ENCODE measurements at places on chromosomes 6 and 20.

GRCh38 chr20:20628314-20628713 is 84.1 kb downstream of the RALGAPA2 start:
- no peak for DNase-seq

- no peak for DNase-seq
Measured at GRCh38 chr6:132607544-132608233, 16.4 kb downstream of the TAAR2 start.

GRCh38 chr6:391559-392440 is at the start of gene IRF4:
Gene IRF4 (plus strand): TSS chr6:391752. CDS start chr6:393153, 1,401 bp downstream.
- DNase-seq, result peak; percentile 56

GRCh38 chr6:114267897-114268296 is 74.9 kb downstream of the HS3ST5 start:
- no peak for DNase-seq

DNA sequence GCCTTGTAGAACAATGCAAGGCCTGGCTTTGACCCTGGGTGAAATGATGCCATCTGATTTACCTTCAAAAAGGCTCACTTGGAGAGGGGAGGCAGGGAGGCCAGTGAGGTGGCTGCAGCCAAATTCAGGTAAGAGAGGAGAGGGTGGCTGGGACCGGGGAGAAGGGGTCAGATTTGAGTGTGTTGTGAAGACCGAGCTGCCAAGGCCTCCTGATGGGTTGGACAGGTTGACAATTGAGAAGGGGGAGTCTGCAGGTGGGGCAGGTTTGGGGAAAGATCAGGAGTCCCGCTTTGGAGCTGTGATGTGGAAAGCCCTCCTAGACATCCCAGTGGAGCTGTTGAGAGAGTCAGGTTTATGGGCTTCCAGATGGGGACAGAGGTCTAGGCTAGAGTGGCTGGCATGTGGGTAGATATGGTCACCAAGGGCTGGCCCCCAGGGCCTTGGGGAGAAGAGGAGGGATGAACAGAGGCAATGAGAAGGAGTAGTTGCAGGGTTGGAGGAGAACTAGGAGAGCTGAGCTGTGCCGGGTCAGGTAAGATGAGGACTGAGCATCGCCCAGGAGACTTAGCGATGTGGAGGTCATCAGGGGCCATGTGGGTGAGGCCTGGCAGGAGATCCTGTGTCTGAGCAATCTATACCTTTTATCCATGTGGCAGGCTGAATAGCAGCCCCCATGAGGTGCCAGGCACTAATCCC is 70.5 kb upstream of the TOX2 start:
- no peak for DNase-seq

- peak; percentile 61 for DNase-seq
Measured at GRCh38 chr6:75210885-75211739, 5.3 kb upstream of the COL12A1 start.

- no peak for DNase-seq
Measured at GRCh38 chr6:42454428-42454791, 2.7 kb upstream of the TRERF1 start.

DNA sequence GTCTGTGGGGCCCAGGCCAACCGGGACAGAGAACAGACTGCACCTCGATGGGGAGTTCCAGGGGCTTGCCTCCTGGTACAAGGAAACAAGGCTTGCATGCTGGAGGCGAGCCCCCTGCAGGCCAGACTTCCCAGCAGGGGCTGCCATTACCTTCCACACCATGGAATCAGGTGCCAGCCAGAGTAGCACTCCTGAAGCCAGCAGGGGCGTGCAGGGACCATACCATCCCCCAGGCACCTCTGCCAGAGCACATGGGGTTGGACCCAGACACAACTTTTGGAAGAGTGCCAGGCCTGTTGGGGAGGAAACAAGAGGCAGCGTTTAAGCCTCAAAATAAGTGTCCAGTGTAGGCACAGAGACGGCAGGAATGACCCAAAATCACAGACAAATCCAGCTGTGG is 6.5 kb downstream of the DDO start:
- no peak for DNase-seq

DNA sequence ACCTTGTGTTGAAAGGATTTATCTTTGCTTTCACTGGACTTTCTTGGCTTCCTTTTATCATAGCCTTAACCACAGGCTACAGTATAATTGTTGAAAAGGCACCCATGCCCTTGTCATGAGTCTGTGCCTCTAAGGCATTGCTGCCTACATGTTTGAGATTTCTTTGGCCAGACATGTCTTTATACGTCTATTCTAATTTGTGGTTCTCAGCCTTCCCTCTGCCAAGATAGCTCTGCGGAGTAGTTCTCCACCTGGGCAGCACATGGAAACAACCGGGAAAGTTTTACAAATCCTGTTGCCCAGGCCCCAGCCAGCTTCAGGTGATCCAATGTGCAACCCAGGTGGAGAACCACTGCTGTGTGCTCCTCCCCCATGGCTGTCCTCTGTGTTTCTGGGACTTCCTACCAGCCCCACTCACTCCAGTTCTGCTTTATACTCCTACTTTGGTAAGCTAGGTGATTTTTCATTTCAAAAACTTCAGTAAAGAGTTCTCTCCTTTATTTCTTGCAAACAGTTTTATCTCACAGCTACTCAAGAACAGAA is 159.6 kb upstream of the MYLIP start:
- DNase-seq, result no peak

- no peak for DNase-seq
Measured at GRCh38 chr6:148179786-148180185, 162.9 kb upstream of the SASH1 start.

- no peak for DNase-seq
Measured at GRCh38 chr6:88374553-88374952, 208.4 kb upstream of the CNR1 start.

DNA sequence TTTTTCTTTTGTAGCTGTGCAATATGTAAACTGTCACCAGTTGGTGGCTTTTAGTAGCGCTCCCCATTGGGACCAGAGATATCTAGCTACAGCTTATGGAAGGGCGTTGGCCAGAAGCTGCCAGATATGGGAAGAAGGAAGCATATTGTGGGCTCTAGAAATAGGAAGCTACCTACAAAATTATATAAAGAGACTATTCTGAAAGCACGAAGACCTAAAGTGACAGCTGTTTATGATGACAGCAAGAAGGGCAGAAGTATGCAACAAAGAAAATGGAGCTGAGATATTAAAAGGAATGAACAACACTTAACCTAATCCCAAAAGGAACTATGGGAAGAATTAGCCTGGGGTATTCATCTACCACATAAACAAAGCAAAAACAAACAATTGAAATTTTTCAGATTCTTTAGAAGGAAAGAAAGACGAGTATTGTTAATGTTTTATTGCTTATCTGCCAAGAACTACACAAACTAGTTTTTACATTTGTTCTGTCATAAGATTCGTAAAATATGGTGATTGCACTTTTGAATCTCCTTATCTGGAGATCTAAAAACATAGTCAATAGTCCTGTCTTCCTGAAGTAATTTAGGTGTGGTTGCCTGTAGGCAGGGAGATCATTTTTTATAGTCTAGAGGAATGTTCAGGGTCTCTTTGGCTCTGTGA is 81.6 kb downstream of the NCOA7 start:
- no peak for DNase-seq

GRCh38 chr6:22737331-22737730 is 168.0 kb downstream of the HDGFL1 start:
- DNase-seq, result no peak

- peak; percentile 68 for DNase-seq
Measured at GRCh38 chr6:11460001-11460668, 77.4 kb upstream of the TMEM170B start.

- DNase-seq, result peak; percentile 29
Measured at GRCh38 chr6:90347411-90347851, 50.8 kb upstream of the BACH2 start.

GRCh38 chr6:104521176-104521575 is 338.5 kb downstream of the HACE1 start:
- DNase-seq, result no peak

GRCh38 chr20:34715384-34715783 is 11.2 kb downstream of the TP53INP2 start:
- DNase-seq, result no peak

DNA sequence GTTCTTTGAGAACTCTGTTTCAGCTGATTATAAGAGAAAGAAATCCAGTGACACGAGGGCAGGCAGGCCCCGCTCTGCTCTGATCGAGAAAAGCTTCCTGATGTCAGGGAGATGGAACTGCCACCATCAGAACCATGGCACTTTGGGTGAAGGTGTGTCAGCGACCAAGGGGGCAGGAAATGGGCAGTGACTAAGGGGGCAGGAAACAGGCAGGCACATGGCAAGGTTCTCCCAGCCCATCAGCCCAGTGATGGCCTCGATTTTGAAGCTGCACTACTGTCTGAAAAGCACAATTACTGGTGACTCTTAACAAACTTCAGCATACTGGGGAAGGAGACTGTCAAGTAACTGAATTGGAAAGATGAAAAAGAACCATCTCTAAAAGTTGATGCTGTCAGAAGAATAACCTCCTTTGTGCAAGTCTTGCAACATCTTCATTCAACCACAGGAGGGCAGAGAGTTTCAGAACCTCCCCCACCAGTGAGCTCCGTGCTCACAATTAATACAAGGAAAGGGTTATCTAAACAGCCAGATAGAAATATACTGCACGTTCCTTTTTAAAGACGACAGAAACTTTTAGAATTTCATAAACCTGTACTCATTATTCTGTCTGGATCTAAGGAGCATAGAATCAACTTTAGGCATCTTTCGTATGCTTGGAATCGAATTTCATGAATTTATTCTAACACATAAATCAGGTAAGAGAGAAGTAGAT is 39.1 kb downstream of the TMX4 start:
- no peak for DNase-seq

DNA sequence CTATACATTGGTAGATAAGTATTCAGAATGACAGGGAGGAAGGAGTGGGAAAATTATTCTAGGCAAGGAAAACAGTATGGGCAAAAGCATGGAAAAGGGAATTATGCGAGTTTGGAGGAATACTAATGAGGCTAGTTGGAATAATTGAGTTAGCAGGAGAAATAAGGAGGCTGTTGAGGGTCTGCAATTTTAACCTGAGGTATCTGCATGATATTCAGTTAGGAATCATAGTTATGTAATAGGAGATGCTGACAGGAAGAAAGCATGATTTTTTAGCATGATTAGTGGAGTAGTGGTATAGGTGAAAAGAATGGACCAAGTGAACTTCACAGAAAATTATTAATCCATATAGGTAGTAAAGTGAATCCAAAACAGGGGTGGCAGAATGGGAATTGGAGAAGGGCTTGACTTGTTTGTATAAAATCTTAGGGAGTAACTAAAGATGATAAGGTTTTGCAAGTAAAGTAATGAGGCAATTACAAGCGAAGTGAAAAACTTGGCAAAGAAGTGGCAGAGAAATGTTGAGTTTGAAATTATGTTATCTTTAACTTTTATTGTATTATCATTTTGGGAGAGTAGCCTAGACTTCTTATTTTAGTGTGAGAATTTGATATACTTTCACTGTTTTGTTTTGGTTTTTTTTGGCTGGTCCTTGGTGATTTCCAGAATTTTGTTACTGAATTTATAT is 5.7 kb downstream of the STXBP5 start:
- DNase-seq, result no peak

- DNase-seq, result no peak
Measured at GRCh38 chr20:47761482-47762047, 23.7 kb downstream of the SULF2 start.

DNA sequence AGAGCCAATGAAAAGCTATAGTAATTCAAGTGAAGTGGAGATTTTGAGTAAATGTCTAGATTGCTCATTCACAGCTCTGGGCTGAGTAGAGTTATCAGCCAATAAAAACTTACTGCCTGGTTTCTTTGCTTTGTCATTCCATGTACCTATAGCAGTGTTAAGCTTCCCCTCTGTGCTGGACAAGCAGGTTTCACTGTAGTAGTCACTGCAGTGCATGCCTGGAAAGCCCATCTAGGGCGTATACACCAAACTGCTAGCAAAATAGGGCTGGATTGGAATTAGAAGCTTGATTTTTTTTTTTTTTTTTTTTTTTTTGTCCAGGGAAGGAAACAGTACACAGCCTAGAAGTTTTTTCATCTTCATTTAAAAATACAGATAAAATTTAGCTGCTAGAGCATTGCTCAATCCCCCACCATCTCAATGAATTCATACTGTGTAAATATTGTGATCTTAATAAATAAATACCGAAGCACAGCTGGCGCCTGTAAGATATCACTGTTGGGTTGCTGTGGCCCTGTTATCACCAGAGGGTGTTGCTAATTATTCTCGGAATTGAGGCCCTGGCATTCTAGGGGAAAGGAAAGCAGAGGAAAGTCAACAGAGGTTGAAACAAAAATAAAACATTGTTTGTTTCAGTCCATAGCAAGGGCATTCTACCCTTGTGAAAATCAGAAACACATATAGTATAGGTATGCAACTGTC is 968.5 kb upstream of the GJE1 start:
- DNase-seq, result no peak

- DNase-seq, result peak; percentile 77
Measured at GRCh38 chr6:104639668-104640067, 220.1 kb downstream of the HACE1 start.

- no peak for DNase-seq
Measured at GRCh38 chr20:42041000-42041565, 422.9 kb upstream of the CHD6 start.

- no peak for DNase-seq
Measured at GRCh38 chr20:47066484-47067270, 172.0 kb downstream of the EYA2 start.

GRCh38 chr6:156890627-156891314 is 113.6 kb downstream of the ARID1B start:
- DNase-seq, result no peak

- DNase-seq, result no peak
Measured at GRCh38 chr6:144315226-144315980, 30.3 kb downstream of the UTRN start.

DNA sequence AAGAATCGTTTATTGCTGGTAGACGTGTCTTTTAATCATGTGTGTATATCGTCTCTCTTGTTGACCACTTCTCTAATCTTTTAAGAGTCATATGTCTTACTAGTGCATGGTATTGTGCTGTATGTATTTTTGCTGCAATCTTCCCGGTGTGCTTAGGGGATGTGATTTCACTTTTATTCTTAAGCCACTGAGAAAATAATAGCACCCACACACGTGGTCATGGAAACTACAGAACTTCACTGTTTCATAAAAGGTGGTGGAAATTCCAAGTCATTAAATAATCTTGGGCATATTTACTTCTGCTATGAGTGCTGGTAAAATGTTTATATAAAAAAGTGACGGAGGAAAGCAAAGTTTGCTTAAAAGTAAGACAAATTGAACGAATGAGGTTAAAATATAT is 3.0 kb upstream of the CDYL start:
- DNase-seq, result no peak

GRCh38 chr20:25374842-25375241 is 15.8 kb downstream of the ABHD12 start:
- DNase-seq, result no peak

GRCh38 chr20:15774926-15775325 is 798.3 kb downstream of the KIF16B start:
- no peak for DNase-seq

- DNase-seq, result no peak
Measured at GRCh38 chr20:54189630-54190029, 15.8 kb upstream of the CYP24A1 start.

GRCh38 chr6:105803442-105803841 is 282.7 kb upstream of the PRDM1 start:
- no peak for DNase-seq

DNA sequence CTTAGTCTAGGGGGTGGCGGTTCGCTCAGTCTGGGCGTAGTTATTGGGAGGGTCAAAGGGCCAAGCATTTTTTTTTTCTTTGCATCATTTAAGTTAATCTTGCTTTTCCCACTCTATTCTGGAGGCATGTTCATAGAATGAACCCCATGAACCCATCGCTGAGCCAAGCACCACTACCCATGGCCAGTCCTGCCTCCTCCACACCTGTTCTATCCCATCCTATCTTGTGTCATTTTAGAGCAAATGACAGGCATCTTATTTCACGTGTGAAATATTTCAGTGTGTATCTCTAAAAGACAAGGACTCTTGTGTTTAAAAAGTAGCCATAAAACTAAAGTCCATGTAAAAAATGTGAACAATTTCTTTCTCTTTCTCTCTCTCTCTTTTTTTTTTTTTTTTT is 13.9 kb downstream of the SRC start:
- no peak for DNase-seq
